ENCODE measurements at places on chromosomes 6 and 20.

GRCh38 chr6:24228123-24228522 is 102.1 kb downstream of the NRSN1 start:
- DNase-seq: no peak

DNA sequence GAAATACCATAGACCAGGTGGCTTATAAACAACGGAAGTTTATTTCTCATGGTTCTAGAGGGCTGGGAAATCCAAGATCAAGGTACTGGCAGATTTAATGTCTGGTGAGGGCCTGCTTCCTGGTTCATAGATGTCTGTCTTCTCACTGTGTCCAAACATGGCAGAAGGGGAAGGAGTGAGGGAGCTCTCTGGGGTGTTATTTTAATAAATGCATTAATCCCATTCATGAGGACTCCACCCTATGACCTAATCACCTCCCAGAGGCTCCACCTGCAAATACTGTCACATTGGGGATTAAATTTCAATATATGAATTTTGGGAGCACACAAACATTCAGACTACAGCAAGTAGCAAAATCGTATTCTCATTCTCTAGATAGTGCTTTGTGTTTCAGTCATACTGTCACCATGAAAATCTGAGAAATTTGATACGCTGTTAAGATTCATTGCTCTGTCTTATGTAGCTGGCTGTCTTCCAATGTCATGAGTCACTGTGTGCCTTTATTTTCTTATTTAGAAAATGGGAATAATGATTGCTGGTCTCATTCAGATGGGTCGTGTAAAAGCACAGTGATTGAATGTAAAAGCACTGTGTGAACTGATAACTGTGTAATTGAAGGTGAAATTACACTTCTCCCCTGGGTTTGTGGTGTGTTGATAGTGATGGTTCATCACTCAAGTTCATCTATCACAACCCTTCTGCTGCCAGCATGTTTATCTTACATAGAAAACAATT is 8.9 kb upstream of the ERVFRD-1 start:
- DNase-seq: peak; percentile 37

DNA sequence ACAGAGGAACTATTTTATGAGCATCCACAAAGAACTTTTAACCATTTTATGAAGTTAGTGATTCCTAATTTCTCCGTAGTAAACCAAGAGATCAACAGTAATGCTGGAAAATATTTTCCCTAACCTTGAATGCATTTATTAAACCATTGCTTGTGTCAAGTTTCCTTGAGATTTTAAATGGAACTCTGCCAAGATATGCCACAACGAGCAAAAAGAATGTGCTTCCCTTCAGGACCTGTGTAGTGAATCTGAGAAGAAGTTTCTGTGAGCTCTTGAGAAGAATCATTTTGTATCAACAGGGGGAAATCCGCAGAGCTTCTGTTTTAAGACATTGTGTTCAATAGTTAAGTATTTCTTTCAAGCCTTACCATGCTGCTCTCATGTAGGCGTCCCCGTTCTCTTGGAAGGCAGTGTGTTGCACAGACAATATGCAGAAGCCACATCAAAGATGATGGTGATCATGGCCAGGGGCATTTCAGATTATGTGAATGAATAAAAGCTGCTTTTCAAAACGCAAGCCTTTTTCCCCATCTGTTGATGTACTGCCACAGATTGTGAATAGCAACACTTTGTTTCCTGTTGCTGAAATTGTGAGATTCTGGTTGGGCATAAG is 439.8 kb downstream of the BMP2 start:
- no peak for DNase-seq

GRCh38 chr20:15949391-15949790 is 623.9 kb downstream of the KIF16B start:
- DNase-seq: no peak

DNA sequence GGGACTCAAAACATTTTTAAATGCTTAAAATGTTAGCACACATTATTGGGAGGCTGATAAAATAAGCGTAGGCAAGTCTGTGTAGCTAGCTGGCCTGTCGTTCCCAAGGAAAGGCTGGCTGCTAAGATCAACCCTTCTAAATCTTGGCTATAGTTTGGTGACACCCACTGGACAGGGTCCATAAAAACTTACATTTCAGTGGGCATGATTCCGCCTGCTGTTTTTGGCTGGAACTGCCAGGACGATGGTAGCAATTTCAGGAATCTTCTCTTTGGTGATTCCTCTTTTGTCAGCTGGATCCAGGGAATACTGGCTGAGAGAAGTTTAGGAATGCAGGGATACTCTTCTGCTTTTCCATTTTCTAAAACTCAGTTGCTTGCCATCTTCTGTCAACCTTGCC is 162.2 kb downstream of the NKAIN2 start:
- peak; percentile 50 for DNase-seq

DNA sequence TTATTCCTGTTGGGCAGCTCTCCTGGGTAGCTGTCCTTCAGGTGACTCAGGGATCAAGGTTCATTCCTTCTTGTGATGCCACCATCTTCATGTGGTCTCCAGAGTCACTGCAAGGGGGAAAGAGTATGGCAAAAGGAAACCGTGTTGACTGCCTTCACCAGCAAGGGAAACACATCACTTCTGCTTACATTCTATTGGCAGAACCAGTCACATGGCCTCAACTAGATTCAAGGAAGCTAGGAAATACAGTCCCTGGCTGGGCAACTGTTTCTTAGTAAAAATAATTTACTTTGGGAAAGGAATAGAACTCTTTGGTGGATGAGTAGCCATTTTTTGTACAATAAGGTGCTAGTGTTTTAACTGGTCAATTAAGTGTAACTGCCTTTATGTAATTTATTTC is 5.3 kb downstream of the ANKRD6 start:
- no peak for DNase-seq

- DNase-seq: no peak
Measured at GRCh38 chr6:80077067-80077466, 29.4 kb upstream of the BCKDHB start.

DNA sequence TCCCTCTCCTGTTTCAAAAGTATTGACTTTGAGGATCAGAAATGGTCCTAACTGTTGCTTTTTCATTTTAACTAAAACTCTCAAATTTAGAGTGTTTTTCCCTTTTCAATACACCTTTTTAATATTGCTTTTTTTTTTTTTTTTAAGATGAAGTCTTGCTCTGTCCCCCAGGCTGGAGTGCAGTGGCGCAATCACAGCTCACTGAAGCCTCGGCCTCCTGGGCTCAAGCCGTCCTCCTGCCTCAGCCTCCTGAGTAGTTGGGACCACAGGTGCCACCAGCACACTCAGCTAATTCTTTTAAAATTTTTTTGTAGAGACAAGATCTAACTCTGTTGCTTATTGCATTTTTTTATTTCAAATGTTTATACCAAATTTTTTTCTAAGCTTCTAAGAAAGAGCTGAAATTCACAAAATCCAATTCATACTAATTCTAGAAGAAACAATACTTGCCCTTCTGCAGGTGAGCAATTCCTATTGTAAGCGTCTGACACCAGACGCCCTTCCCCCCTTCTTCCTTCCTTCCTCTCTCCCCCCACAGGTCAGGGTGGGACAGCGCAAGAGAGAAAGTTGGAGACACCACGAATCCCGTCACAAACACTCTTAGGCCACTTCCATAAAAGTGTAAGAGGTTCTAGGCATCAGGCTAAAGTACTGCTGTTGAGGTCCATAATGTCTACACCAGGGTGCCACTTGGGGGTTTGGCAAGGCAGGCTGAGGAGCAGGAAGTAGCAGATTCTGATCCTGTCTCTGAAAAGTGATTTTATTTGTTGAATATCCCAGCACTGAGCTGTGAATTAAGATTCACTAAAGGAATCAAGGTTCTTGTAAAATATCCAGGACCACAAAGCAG is 12.8 kb downstream of the DLL1 start:
- no peak for DNase-seq

GRCh38 chr20:63911176-63911575 is 16.2 kb downstream of the DNAJC5 start:
- DNase-seq: no peak

DNA sequence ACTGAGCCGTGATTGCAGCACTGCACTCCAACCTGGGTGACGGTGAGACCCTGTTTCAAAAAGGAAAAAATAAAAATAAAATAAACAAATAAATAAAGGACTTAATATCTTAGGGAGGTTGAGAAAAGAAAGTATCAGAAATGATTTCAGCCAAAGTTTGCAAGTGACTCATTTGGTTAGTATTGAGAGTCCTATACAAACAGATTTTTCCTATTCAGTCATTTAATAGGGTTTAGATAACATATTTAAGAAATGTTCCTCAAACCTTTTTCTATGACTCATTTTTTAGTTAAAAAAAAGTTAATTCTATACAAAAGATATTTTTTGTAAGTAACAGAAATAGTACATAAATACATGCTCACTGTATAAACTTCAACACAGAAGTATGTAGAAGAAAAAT is 235.1 kb downstream of the GJA1 start:
- no peak for DNase-seq

- DNase-seq: no peak
Measured at GRCh38 chr6:34189806-34190503, 44.1 kb upstream of the GRM4 start.

- no peak for DNase-seq
Measured at GRCh38 chr6:55826941-55827340, 48.4 kb downstream of the BMP5 start.

GRCh38 chr20:47191074-47191673 is 165.3 kb downstream of the ZMYND8 start:
- DNase-seq: no peak

DNA sequence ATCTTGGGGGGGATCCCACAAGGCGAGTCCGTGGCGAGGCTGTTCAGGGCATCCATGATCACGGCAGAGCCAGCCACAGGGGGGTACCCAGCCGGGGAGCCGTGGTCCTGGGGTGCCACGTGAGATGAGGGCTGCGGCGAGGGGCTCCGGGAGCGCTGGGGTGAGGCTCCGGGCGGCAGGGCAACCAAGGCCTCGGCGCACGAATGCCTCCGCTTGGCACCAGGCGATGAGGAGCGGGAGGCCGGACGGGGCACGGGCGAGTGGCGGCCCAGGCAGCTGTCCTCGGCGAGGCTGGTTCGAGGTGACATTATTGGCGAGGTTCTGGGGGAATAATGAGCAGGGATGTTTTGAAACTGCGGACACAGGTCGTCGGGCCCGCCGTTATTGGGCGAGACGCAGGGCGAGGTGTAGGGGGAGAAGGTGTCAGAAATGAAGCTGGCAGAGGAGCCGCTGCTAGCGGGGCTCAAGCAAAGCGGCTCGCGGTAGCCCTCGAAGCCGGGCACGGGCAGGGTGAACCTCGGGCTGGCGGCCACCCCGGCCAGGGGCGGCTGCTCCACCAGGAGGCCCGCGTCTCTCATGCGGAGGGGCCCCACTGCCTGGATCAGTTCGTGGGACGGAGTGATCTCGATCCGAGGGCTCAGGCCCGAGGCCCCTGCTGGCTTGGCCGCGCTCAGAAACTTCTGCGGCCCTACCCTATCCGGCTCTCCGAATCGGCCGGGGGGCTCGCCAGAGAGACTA is 19.1 kb downstream of the NFATC2 start:
- no peak for DNase-seq

GRCh38 chr6:31010393-31011060 is at the start of gene MUC22:
Gene MUC22, plus strand, starts transcription at chr6:31010474. Its CDS starts 233 bp downstream, at chr6:31010707.
- DNase-seq: no peak

- no peak for DNase-seq
Measured at GRCh38 chr6:124260337-124260736, 456.7 kb downstream of the NKAIN2 start.

GRCh38 chr6:53591873-53592272 is 47.0 kb upstream of the GCLC start:
- no peak for DNase-seq

DNA sequence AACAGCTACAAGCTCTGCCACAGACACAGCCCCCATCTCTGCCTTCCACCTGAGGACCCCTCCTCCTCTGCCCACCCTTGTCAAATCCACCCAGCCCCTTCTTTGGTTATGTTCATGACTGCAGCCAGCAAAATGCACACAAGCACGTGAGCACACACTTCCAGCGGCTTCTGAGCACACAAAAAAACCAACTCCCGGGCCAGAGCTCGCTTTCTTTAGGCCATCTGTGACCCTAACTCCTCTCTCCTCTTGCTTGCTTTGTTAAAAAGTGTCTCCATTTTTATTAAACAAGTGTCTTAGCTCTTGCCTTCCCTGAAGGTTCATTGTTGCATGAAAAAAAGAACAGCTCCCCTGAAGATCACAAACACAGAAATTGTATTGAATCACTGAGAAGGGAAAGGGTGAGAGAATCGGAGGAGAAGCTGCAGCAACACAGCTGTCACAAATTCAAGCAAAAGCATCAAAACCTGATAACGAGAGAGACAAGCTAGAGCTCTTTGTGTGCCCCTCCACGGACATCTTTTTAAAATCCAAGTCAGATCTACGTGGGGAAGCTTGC is 142.1 kb downstream of the CD83 start:
- DNase-seq: no peak

DNA sequence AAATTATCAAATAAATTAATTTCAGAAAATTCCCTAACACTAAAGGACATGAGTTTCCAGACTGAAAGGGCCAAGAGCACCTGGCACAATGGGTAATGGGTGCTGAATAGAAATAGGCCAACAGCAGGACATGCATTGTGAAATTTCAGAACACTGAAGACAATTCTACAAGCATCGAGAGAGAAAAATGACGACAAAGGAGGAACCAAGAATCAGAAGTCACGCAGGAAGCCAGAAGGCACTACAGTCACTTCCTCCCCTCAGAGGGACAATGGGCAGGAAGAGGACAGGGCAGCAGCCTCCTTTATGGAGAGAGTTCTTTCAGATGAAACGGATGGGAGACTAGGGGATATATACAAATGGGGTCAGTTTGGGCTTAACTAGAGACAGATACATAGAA is 29.6 kb downstream of the PCNA start:
- DNase-seq: no peak

DNA sequence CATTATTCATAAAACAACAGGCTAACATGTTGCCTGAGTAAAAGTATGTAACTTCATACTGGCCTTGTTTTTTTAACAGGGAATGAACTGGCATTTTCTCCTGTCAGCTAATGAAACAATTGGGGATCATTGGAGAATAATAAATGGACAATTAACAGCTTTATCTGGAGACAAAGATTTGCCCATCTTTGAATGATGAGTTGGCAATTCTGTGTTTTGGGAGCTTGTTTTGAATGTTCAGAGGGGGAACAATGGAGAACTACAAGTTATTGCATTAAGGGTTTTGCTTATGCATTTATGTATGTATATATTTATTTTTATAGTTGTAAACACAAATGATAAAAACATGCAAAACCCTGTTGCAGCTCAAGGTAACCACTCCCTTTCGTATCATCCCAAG is 150.3 kb downstream of the CBLN4 start:
- no peak for DNase-seq

- peak; percentile 15 for DNase-seq
Measured at GRCh38 chr6:102438171-102438570, 1044.7 kb downstream of the GRIK2 start.

Data from NCI-H446 (cell line).